ENCODE measurements at places on chromosomes 11 and 22.

DNA sequence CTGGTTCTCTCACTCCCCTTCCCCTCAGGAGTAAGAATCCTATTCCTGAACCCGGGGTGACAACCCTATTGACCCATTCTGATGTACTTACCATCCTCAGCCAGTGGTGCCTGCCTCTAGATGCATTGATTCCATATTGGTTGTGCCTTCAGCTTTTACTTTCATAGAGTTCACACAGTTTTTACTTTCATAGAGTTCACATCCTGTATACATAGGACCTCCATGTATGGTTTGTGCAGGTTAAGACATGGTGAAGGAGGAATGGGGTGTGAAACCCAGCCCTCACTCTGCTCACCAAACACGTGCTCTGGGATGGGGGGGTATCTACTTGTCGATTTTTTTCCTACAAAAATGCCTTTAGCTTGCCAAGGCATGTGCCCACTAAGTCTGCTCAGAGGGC is 105.6 kb upstream of the TBCEL start:
- DNase-seq, result no peak

DNA sequence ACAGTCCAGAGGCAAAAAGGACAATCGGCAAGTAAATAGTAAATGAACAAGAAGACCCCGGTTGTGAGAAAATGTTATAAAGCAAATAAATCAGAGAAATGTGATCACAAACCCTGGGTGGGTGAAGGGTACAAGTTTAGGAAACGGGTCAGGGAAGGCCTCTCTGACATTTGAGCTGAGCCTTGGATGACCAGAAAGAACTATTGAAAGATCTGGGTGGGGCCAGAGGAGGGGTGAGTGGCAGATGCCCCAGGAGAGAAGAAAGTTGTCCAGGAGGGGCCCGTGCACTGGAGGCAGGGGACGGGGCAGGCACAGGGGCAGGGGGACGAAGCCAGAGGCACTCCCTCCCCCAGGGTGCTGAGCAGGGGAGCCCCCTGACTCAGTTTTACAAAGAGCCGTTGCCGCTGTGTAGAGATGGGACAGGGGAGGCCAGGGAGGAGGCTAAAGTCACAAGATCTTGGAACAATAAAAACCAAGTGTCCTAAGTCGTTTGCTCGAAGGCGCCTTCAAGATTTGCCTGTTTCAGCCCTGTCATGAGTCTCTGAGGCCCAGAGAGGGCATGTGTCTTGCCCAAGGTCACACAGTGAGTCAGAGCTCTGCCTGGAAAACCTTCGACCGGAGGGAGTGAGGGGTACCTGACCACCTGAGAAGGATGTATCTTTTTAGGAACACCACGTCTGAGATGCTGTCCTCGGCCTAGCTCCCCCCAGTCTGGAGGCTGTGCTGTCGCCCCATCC is 10.8 kb upstream of the PDGFB start:
- DNase-seq, result no peak

GRCh38 chr11:106727256-106727655 is 291.0 kb downstream of the GUCY1A2 start:
- DNase-seq, result no peak

DNA sequence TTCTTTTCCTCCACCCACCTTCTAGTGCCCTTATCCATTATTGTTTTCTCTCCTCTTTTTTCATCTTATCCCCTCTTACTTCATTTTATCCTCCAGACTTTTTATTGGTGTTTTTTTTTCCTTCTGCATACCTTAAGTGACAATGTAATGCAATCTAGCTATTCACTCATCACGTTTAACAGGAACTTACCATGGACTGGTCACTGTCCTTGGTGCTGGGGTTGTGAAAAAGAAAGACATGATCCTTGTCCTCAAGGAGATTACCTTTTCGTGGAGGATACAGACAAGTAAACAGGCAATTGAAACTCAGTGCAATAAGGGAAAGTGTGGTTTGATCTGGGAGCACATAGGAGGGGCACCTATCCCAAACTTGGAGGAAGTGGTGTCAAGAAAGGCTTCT is 20.7 kb downstream of the SYT9 start:
- no peak for DNase-seq

- no peak for DNase-seq
Observed at GRCh38 chr11:66015936-66016792, 4.4 kb downstream of the CST6 start.

- no peak for DNase-seq
Observed at GRCh38 chr11:75592715-75593114, 30.7 kb downstream of the SERPINH1 start.

DNA sequence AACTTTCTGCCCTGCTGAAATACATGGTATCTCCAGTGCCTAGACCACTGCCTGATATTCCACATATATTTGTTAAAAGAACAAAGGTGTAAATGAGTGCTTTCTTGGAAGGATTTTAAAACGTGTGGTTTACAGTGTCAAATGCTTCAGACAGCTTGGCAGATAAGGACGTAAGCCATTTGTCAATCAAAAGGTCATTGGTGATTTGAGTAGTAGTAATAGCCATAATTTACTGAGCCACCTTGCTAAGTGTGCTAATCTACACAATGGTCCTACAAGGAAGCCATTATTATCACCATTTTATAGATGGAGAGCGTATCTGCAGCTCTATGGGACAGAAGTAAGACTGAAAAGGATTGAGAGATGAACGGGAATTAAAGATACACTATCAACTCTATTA is 186.8 kb upstream of the MPPED2 start:
- no peak for DNase-seq

- no peak for DNase-seq
Observed at GRCh38 chr22:23251445-23252093, 71.3 kb downstream of the BCR start.

- DNase-seq, result peak; percentile 70
Observed at GRCh38 chr11:130162733-130163132, 3.2 kb downstream of the ST14 start.

GRCh38 chr11:1670905-1671371 is 26.1 kb upstream of the KRTAP5-6 start:
- DNase-seq, result no peak

- no peak for DNase-seq
Observed at GRCh38 chr11:1779806-1780699, 16.3 kb upstream of the CTSD start.

DNA sequence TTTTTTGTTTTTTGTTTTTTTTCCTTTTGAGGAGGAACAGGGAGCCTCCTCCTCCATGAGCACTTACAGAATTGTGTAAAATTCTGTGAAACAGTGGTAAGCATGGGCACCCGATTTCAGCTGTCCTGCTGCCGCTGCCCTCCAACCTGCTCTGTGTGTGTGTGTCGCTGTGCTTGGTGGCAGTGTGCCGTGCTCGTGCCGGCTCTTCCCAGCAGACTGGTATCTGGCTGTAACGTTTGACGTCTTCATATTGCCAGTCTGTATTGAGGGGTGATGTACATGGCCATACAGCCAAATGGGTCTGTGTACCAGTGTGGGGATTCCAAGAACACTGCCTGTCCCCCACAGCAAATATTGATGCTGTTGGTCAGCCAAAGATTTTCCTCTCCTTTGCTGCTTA is 97.1 kb downstream of the CWC15 start:
- no peak for DNase-seq

DNA sequence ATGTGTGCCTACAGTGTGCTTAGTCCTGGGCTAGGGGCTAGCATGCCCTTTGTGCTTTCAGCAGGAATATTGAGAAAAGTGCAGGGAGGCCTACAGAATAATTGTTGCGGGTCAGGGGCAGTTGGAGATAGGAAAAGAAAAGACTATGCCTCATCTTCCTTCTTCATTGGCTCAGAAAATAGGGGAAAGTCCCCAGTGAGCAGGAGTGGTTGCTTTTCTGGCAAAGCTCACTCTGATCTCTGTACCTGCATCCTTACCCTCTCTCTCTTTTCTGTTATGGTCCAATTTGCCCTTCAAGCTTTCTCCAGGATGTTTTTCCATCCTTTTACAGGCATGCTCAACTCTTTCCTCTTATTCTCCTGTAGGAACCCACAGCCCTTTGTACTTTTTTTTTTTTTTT is 29.5 kb upstream of the RRM1 start:
- DNase-seq, result no peak

DNA sequence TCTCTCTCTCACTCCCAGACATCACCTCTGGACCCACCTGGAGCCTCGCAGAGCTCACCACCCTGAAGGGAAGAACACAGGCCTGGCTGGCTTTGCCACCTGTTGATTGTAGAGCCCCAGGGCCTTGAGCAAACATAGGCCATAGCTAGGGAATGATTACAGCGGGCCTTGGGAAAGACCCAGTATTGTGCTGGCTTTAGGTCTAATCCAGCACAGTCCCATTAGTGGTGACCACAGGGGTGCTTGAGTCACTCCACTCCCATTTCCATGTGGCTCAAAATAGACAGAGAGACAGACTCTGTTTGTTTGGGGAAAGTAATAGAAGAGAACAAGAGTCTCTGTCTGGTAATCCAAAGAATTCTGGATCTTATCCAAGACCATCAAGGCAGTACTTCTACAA is 42.7 kb upstream of the FAM181B start:
- no peak for DNase-seq

GRCh38 chr11:27207025-27207650 is 155.9 kb downstream of the CCDC34 start:
- no peak for DNase-seq

GRCh38 chr22:22520020-22520656 is at the start of gene ZNF280A:
Gene ZNF280A, minus strand, starts transcription at chr22:22520270. Its CDS starts 4,640 bp downstream, at chr22:22515630.
- no peak for DNase-seq

GRCh38 chr11:59174664-59175033 is 2.7 kb downstream of the DTX4 start:
- DNase-seq, result no peak

GRCh38 chr22:46730568-46731245 is 7.3 kb downstream of the CERK start:
- DNase-seq, result no peak

DNA sequence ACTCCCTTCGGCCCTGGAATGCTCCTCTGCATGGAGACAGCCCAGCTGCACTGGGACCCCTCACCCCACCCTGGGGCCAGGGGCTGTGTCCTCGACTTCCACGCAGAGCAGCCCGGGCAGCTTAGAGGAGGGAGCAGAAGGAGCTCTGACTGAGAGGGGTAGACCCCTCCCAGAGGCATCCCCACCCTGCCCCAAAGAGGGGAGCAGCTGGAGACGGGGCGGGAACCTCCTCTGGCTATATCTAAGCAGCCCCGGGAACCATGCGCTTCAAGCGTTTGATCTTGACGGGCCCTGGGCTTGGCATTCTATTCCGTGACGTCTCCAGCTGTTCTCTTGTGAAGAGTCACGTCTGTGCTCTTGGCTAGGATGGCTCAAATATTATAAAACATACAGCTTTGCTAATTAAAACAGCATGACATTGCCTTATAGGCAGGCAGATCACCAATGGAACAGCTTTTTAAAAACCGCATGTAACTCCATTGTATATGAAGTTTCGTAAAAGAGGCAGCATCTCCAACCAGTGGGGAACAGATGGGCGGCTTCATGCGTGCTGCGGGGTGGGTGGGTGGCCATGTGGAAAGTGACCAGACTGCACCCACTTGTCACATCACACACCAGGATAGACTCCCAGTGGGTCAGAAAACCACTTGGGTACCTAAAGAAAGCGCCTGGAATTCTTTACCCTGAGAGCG is 7.7 kb downstream of the KCNQ1 start:
- no peak for DNase-seq

DNA sequence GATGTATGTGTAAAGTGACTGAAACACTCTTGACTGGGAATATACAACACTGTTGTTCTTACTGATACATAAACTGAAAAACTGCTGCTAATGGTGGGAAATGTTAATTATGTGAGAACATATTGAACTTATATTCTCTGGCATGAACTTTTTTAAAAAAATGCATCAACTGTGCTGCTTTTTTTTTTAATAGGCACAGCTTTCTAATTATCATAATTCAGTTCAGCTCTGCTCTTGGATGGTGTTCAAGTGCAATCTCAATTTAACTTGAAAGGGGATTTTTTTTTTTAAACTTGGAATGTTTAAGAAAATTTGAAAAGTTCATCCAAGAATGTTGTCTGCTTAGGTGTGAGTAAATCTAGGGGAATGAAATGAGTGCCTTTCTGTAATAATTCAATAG is 5.2 kb downstream of the TEAD1 start:
- no peak for DNase-seq

- no peak for DNase-seq
Observed at GRCh38 chr22:49699476-49699875, 128.2 kb downstream of the BRD1 start.

- DNase-seq, result no peak
Observed at GRCh38 chr22:41969110-41969646, at the start of gene SEPTIN3. Gene SEPTIN3, plus strand, starts transcription at chr22:41969443. Its CDS starts 2,050 bp downstream, at chr22:41971493.

DNA sequence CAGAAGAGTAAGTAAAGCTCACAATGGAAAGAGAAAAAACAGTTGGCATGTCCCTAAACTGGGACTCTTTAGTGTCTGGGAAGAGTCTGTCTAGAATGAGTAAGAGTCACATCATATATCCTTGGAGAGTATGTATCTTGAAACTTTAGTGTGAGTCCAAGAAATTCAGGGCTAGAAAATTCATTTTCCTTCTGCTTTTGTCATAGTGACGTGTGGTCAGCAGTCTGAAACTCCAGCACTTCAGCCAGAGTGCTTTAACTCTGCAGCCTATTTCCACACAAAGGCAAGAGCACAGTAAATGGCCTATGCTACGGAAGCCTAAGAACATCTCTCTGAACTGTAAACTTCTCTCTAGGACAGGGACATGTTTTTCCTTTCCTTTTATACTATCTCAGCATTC is 174.1 kb downstream of the FAM181B start:
- peak; percentile 8 for DNase-seq

- no peak for DNase-seq
Observed at GRCh38 chr22:49363526-49364230, 464.0 kb downstream of the BRD1 start.

GRCh38 chr11:101436511-101437142 is 147.2 kb downstream of the TRPC6 start:
- no peak for DNase-seq

DNA sequence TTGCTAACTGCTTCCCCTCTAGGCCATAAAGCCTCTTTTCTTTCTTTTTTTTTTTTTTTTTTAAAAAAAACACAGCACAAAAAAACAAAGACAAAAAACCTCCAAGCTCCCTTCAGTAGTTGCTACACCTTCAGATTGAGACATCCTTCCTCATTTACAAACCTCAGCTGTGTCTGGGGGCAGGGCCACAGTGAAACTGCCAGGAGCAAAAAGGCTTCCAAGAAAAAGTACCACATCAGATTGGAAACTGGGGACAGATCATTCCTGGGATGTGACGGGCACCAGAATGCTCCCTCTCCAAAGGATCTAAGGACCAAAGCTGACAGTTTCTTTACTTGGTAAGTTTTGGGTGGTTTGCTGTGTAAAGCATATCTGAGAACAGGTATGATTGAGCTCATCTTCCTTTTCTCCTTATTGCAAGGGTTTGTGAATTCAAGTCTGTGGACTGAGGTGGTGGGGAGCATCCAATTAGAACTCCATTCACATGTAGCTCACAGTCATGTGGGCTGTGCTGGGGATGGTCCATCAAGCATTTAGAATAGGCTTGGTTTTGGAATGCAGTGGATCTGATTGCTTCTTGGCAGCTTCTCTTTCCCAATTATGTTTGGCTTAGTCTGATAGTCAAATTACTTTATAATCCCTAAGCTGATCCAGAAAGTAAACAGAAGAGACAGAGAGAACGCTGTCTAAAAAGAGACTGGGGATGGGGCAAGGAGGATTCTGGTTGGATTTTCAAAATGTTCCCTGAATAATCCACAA is 705 bp downstream of the BBOX1 start:
- no peak for DNase-seq

- no peak for DNase-seq
Observed at GRCh38 chr22:32605576-32605975, 131.0 kb downstream of the FBXO7 start.

GRCh38 chr11:65919141-65919572 is at the start of gene DRAP1:
Gene DRAP1, plus strand, starts transcription at chr11:65919426. Its CDS starts 76 bp downstream, at chr11:65919502.
- DNase-seq, result peak; percentile 96

- DNase-seq, result no peak
Observed at GRCh38 chr11:117413616-117414015, 86.0 kb downstream of the CEP164 start.

Measured in CD14-positive monocyte (primary cell).